ENCODE measurements at places on chromosomes 2 and 18.

GRCh38 chr2:170647741-170648436, 67.2 kb upstream of the SP5 start:
- no peak for DNase-seq

- DNase-seq = no peak
These were observed 583.5 kb downstream of the XIRP2 start for GRCh38 chr2:167471734-167472133.

GRCh38 chr2:238719641-238720040, 128.2 kb upstream of the TWIST2 start:
- no peak for DNase-seq

GRCh38 chr2:182924306-182924705, 57.9 kb upstream of the FRZB start:
- no peak for DNase-seq

Data from stimulated activated naive CD4-positive, alpha-beta T cell treated with Interleukin-2 at 50 U/mL for 16 hours (primary cell).